Renal pelvis (tissue), 12 donors: ENCODE measurements at places on chromosomes 3 and 15. TPM values are rescaled to one million over a fixed set of nuclear protein-coding genes. Genes with fewer than 3 reads are reported as not detected.

Gene THOC7
- polyA plus RNA-seq: 74.1 TPM

Gene RPL39L
- 17.3 TPM for polyA plus RNA-seq

- DNase-seq: no peak
Measured at GRCh38 chr3:126373682-126374601, 16.7 kb upstream of the KLF15 start.

GRCh38 chr15:82647835-82648256 is 683 bp upstream of the CPEB1 start:
- DNase-seq: no peak

DNA sequence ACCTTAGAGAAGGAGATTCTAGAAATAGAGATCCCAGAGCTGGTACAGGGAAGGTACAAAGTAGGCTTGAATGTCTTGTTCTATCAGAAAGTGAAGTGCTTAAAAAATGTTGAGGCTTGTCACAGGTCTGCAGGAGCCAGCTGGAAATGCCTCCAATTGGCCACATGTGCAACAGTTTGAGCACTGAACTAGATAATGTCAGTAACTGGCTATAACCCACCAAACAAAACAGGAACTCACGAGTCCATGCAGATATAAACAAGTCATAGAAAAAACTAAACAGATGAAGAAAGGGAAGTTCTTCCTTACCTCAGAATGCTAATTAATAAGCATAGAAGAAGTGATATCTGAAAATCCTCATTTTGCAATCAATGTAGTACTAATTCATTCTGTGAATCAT is 11.9 kb upstream of the TF start:
- DNase-seq: no peak
